ENCODE measurements at places on chromosomes 12 and 14. TPM values are rescaled to one million over a fixed set of nuclear protein-coding genes. Genes with fewer than 3 reads are reported as not detected.

Gene TPPP2
- not detected for total RNA-seq

Gene CLEC2A
- not detected for total RNA-seq

DNA sequence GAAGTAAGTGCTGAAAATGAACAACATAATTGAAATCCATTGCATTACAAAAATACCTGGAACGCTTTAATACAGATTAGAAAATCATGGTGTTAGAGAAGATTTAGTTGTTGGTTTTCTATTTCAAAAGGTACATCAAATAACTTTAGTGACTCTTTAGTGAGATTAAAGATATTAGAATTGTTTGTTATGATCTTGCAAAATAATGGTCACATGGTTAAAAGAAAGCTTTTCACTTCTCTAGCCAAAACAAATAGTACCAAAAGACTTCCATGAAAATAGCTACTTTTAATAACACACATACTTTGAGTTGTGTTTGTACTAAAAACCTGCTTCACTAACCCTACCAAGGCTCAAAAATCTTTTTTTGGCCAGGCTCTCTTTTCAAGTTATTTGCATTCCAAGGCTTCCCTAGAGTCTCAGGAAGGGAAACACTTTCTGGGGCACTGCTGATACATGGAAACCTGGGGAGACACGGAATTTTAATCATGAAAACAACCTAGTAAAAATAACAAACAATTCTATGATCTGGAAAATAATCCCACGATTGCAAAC lies at the start of gene SLCO1A2:
Gene SLCO1A2 (minus strand): TSS at position 147 of the 555 bp plus-strand sequence. CDS start 270 bp downstream, outside the sequence.
- no peak within 1 kb of the TSS for H3K27ac ChIP-seq
- no peaks in the 10 kb centered on the region for H3K4me1 ChIP-seq
- no peaks in the 10 kb centered on the region for H3K36me3 ChIP-seq
- H3K27me3 ChIP-seq: no peaks in the 10 kb centered on the region
- DNase-seq: no peak

DNA sequence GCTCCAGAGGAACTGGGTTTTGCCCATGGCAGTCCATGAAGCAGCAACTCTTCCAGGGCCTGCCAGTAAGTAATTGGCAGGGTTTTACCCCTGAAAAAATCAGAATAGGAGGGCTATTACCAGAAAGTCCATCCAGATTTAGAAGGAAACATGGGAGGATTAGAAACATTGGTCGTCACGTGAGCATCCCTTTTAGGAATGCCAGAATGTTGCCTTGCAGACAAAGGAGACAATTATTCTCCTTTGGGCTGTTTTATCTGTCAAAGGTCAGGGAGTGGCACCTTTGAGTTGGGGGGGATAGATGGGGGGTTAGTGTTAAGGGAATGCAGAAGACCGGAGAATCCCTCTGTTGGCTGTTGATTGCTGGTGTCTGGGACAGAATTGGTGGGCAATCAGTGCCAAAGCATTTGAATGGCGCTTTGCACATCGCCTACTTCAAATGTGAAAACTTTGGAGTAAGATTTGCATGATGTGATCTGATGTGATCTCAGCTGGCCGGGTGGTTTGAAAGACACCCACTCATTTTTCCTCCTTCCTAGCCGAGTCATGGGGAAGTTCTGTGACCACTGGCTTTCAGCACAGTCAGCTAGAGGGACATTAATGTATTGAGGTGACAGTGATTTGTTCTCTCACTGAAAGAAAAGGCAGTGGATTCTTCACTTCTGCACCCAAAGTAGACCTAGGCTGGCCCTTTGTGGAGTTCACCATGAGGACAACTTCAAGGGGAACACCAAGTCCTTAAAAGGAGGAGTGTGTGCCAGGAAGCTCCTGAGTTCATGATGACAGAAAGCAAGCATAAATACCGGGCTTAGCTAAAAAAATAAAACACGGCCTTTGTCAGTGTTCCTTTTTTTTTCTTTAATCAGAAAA lies 31.4 kb downstream of the FLVCR2 start:
- no peak overlapping the region for H3K27ac ChIP-seq
- H3K4me3 ChIP-seq: no peak overlapping the region
- no peaks in the 10 kb centered on the region for H3K4me1 ChIP-seq
- DNase-seq: no peak
- no peaks in the 10 kb centered on the region for H3K27me3 ChIP-seq
- H3K36me3 ChIP-seq: no peaks in the 10 kb centered on the region

DNA sequence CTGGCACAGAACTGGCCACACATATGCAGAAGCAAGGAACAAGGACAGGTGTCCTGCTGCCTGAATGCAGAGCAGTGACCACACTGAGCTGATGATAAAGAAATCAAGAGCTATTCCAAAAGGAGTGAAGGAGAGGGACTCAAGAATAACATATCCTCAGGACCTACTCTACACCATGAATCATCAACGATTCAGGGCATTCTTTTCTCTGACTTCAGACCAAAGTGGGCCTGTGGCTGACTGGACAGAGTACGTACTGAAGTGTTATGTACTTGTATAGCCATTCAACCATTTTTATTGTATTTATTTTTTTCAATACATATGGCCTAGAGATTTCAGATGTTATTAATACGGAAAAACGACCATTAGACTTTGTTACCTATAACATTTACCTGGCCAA lies 177.5 kb upstream of the TMTC1 start:
- DNase-seq: no peak
- no peaks in the 10 kb centered on the region for H3K4me1 ChIP-seq
- H3K36me3 ChIP-seq: no peaks in the 10 kb centered on the region
- no peak overlapping the region for H3K27ac ChIP-seq

DNA sequence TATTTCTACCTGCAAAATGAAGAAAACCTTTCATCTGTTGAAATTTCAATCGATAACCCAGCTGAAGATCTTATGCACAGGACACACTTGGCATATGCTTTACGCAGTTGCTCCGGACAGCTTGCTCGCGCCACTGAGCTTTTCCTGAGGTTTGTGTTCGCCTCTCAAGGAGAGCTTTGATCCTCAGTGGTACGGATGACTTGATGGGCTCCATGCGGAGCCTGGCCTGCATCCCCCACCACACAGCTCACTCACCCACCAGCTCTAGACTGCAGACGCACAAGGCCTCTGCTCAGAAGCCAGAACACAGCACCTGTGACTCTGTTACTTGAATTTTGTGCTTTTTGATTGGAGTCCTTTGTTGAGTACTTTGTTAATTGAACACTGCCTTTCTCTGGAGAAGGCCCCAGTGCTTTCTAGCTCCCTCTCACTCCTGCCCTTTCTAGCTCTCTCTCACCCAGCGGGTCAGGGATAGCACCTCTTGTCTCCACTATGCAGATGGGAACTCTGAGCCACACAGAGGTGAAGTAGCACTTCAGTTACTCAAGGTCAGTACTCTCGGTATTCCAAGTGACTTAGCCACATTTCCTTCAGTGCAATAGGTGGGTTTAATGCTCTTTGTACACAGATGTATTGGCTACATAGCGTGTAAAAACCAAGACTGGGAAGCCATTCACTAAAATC lies 52.1 kb downstream of the TBC1D30 start:
- no peak for DNase-seq
- H3K4me1 ChIP-seq: no peaks in the 10 kb centered on the region
- H3K36me3 ChIP-seq: no peaks in the 10 kb centered on the region
- H3K4me3 ChIP-seq: no peak overlapping the region
- H3K27ac ChIP-seq: no peak overlapping the region

- no peak overlapping the region for H3K27ac ChIP-seq
- no peak overlapping the region for H3K4me3 ChIP-seq
- H3K36me3 ChIP-seq: peaks cover 3% of the 10 kb centered on the region
- DNase-seq: no peak
- no peaks in the 10 kb centered on the region for H3K4me1 ChIP-seq
- H3K27me3 ChIP-seq: no peaks in the 10 kb centered on the region
Observed at GRCh38 chr12:106428384-106428783, 70.8 kb downstream of the POLR3B start.

DNA sequence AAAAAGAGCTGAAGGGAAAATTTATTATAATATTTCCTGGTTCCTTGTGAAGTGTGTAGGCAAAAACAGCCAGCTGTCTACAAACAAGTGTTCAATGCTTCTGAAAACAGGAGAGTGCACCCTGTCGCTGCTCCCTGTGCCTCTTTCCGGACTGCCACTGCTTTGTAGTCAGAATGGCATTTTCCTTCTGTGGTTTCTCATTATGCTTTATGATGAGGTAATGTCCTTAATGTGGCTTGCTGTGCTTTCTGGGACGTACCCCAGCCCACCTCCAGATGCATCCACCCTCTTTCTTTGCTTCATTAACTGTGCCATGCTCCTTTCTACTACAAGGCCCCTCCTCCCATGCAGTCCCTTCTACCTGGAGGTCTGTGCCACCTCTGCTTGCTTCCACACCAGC lies 148.1 kb downstream of the SYT1 start:
- H3K27ac ChIP-seq: no peak overlapping the region
- H3K4me1 ChIP-seq: no peaks in the 10 kb centered on the region
- H3K4me3 ChIP-seq: no peak overlapping the region
- DNase-seq: no peak
- no peaks in the 10 kb centered on the region for H3K36me3 ChIP-seq

- no peak overlapping the region for H3K4me3 ChIP-seq
- H3K27me3 ChIP-seq: no peaks in the 10 kb centered on the region
- no peaks in the 10 kb centered on the region for H3K36me3 ChIP-seq
- no peaks in the 10 kb centered on the region for H3K4me1 ChIP-seq
- H3K27ac ChIP-seq: no peak overlapping the region
- no peak for DNase-seq
Observed at GRCh38 chr12:117685110-117685926, 283.5 kb downstream of the KSR2 start.

DNA sequence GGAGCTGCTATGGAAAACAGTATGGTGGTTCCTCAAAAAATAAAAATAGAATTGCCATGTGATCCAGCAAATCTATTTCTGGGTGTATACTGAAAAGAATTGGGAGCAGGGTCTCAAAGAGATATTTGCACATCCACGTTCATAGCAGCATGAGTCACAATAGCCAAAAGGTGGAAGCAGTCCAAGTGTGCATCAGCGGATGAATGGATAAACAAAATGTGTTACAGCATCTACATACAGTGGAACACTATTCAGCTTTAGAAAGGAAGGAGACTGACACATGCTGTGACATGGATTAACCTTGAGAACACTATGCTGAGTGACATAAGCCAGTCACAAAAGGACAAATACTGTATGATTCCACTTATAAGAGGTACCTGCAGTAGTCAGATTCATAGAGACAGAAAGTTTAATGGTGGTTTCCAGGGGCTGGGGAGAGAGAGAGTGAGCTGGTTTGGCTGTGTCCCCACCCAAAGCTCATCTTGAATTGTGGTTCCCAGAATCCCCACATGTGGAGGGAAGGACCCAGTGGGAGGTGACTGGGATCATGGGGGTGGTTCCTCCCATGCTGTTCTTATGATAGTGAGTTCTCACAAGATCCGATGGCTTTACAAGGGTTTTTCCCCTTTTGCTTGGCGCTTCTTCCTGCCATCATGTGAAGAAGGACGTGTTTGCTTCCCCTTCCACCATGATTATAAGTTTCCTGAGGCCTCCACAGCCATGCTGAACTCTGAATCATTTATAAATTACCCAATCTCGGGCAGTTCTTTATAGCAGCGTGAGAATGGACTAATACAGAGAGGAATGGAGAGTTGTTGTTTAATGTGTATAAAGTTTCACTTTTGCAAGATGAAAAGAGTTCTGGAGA lies 17.6 kb upstream of the TBC1D30 start:
- H3K4me1 ChIP-seq: no peaks in the 10 kb centered on the region
- no peak overlapping the region for H3K27ac ChIP-seq
- H3K36me3 ChIP-seq: no peaks in the 10 kb centered on the region
- DNase-seq: no peak

Measured in CD8-positive, alpha-beta memory T cell (primary cell).